Activated B cell treated with CpG ODN at 0.5 μM for 24 hours (primary cell): ENCODE measurements at places on chromosomes 1 and 21. TPM values are rescaled to one million over a fixed set of nuclear protein-coding genes. Genes with fewer than 3 reads are reported as not detected.

GRCh38 chr21:14763695-14764064 lies 217.6 kb upstream of the SAMSN1 start:
- no peak for DNase-seq

DNA sequence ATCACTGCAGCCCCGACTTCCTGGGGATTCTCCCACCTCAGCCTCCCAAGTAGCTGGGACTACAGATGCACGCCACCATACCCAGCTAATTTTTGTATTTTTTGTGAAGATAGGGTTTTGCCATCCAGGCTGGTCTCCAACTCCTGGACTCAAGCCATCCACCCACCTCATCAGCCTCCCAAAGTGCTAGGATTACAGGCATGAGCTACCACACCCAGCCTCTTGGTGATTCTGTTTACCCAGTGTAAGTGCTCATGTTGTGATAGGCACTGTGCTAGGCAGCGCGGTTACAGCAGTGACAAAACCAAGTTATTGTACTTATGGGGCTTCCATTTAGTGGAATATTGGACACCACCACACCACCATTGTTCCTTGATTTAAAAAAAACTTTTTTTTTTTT lies 9.7 kb upstream of the STX12 start:
- no peak for DNase-seq

Gene PTPRU
- total RNA-seq = 0.24 TPM in 1 of 2 replicates, not detected in the other

GRCh38 chr1:61058483-61059245 lies 23.7 kb upstream of the NFIA start:
- no peak for DNase-seq

Gene ICOSLG
- total RNA-seq = 36.4 and 40.9 TPM in 2 replicates

GRCh38 chr1:205062319-205062718 lies 19.3 kb downstream of the CNTN2 start:
- no peak for DNase-seq

DNA sequence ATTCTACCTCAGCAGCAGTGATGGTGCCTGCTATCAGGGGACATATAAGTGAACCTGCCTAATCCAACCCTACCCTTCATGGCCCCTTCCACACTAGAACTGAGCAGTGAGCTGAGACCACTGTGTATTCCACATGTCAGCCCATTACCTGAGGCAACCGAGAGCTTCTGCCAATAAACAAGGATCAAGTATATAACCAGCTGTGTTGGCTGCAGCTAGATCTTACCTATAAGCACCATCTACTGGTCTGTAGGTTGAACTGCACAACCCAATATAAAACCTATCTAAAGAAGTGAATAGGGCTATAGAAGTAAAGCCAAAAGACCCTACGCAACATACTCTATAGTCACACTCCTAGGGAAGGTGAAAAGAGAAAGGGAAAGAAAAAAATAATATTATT lies 376.9 kb downstream of the HHIPL2 start:
- no peak for DNase-seq

GRCh38 chr1:76640092-76640491 lies 227.2 kb upstream of the ST6GALNAC5 start:
- no peak for DNase-seq

DNA sequence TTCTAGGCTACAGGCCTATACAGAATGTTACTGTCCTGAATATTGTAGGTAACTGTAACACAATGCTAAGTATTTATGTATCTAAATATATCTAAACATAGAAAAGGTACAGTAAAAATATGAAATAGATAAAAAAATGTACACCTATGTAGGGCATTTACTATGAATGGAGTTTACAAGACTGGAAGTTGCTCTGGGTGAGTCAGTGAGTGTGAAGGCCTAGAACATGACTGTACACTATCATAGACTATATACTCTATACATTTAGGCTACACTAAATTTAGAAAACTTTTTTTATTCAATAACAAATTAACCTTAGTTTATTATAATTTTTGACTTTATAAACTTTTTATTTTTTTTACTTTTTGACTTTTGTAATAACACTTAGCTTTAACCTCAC lies 136.9 kb downstream of the DUSP10 start:
- no peak for DNase-seq

Gene CD1E
- total RNA-seq = not detected in 2 replicates

GRCh38 chr1:154857441-154858215 lies 12.5 kb downstream of the KCNN3 start:
- DNase-seq = no peak

Gene HOOK1
- 9.9 and 11.5 TPM in 2 replicates for total RNA-seq

GRCh38 chr1:912740-913301 lies 10.9 kb upstream of the SAMD11 start:
- DNase-seq = no peak

Gene ANKRD35
- total RNA-seq = not detected in 2 replicates

GRCh38 chr1:67290236-67290635 lies 17.4 kb upstream of the IL12RB2 start:
- no peak for DNase-seq
